ENCODE measurements at places on chromosomes 7 and 10. TPM values are rescaled to one million over a fixed set of nuclear protein-coding genes. Genes with fewer than 3 reads are reported as not detected.

Gene PTPRZ1
- 221 TPM for total RNA-seq

Gene MPLKIP
- total RNA-seq = 39.5 TPM

Gene ECHS1
- total RNA-seq = 48.3 TPM

Gene CYP26A1
- total RNA-seq = 16.8 TPM

Gene FXYD4
- not detected for total RNA-seq

Gene HOXA13
- 0.11 TPM for total RNA-seq

Gene OR2A12
- not detected for total RNA-seq

Gene TAS2R4
- total RNA-seq = 5.6 TPM

Gene FAM180A
- 3.6 TPM for total RNA-seq

Gene BMI1
- total RNA-seq = 114 TPM

Gene NUTM2A
- 1.9 TPM for total RNA-seq

Gene PRLHR
- total RNA-seq = not detected

Gene AKR1E2
- 22.1 TPM for total RNA-seq

Gene ZNF736
- total RNA-seq = 66.8 TPM

Gene TAS2R41
- not detected for total RNA-seq

Gene MYL10
- 3.8 TPM for total RNA-seq

Gene MYH16
- total RNA-seq = not detected

Gene SLC26A4
- 0.60 TPM for total RNA-seq

Gene LRCH4
- total RNA-seq = 41.8 TPM

Gene CFAP43
- total RNA-seq = 6.3 TPM

Gene TFEC
- total RNA-seq = 4.5 TPM

Gene PANK1
- 18.6 TPM for total RNA-seq

Gene AVPI1
- total RNA-seq = 14.2 TPM

Gene SNX10
- total RNA-seq = 28.5 TPM

Gene H2BK1
- total RNA-seq = not detected

Gene EVX1
- not detected for total RNA-seq

Gene INMT
- 3.2 TPM for total RNA-seq

Gene KAZALD1
- 24.5 TPM for total RNA-seq

Gene SCIN
- total RNA-seq = 3.4 TPM

All from camera-type eye (tissue), 1 donor.